CD4-positive, alpha-beta T cell treated with Interleukin-10 for 1 hour (primary cell): ENCODE measurements at places on chromosomes 1 and 21.

- DNase-seq, result peak; percentile 30
These were observed 7.0 kb upstream of the CDK11B start for GRCh38 chr1:1665815-1666251.

DNA sequence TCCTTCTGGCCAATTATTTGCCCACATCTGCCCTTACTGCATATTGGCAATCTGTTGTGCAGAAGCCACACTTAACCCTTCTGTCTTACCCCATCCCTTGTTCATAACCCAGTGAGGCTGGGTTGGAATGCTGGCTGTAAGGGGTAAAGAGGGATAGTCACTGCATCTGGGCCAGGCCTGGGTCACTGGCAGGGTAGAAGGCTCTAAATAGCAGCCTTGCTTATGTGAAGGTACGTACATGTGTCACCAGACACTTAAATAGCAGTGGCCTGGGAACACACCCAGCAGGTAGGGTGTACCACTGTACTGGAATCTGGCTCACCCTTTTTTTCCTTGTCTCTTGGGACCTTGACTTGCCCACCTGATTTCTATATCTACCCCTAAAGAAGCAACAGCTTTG is 9.9 kb upstream of the TARS2 start:
- DNase-seq, result no peak

GRCh38 chr1:147111381-147112130 is 60.7 kb downstream of the PRKAB2 start:
- no peak for DNase-seq

DNA sequence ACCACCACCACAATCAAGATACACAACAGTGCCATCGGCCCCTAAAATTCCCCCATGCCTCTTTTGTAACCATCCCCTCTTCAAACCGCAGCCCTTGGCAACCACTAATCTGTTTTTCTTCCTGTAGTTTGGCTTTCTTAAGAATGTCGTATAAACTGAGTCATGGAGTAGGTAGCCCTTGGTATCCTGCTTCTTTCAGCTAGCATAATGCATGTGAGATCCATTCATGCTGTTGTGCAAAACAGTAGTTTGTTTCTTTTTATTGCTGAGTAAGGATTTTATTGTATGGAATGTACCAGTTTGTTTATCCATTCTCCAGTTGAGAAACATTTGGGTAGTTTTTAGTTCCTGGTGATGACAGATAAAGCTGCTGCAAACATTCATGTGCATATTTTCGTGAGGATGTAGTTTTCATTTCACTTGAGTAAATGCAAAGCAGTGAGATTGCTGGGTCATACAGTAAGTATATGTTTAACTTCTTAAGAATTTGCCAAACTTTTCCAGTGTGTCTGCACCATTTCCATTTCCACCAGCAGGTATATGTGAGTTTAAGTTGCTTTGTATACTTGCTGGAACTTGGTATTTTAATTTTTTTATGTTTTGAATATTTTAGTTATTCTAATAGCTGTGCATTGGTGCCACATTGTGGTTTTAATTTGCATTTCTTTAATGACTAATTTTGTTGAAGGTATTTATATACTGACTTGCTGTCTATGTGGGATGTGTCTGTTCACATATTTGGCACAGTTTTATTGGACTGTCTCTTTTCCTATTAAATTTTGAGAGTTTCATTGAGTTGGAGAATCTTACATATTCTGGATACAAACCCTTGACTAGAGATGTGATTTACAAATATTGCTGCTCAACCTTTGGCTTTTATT is 148.4 kb upstream of the MAP1LC3C start:
- DNase-seq, result peak; percentile 1

- peak; percentile 41 for DNase-seq
These were observed 13.1 kb downstream of the IL6R start for GRCh38 chr1:154418062-154418921.

- no peak for DNase-seq
These were observed 30.9 kb downstream of the SLC37A1 start for GRCh38 chr21:42544544-42544943.

- DNase-seq, result peak; percentile 65
These were observed 43.4 kb upstream of the MRPS6 start for GRCh38 chr21:34029743-34030528.

DNA sequence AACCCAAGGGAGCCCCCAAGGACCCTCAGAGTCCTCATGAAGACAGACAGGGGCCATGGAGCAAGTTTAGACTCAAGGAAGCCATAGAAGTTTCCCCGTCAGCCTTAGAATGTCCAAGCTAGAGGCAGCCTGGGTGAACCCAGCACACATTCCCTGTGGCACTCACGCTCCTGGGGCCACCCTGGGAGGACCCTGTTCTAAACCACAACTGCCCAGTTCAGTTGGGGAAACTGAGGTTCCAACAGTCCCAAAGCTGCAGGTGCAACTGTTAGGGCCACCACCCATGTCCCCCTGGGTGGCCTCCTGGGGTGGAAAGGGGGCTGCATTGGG is 9.3 kb downstream of the WNT3A start:
- DNase-seq, result no peak

DNA sequence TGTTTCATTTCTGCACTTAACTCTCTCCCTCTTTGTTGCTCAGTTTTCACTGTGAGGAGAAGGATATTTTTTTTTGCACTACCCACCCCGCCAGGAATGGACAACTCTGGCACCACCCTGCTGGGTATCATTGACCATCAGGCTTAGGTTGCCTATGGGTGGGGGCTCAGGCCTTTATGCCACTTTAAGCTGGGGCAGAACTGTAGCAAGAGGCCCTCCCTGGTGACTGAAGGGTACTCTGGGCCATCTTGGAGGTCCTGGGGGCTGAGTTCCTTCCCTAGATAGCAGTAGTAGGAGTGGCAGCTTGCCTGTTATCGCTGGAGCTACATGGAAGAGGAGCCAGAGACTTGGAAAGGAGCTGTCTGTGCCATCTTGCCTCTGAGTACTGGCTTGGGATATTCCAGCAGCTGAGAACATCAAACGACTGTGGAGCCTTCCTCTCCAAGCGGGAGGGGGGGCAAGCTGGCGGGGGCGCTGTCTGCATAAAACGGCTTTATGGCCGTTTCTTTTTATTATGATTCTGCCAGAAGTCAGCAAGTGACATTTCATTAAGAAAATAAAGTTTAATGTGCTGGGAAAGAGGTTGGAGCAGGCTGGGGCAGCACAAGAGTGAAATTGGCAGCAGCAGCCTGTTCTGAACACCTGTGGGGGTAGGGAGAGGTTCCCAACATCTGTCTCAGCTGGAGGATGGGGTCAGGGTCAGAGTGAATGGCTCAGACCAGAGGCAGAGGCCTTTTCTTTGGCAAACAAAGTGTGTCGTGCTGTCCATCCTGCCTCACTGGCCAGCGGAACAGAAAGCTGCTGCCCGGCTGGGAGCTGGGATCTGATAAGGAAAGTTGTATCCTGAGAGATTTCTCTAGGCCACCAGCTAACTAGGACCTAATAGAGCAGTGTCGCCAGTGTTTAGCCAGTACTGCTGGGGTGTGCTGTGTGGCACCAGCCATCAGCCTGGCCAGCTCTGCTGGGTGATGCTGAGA is 32.9 kb downstream of the TMEM53 start:
- no peak for DNase-seq

GRCh38 chr1:153872934-153873333 is 49.8 kb downstream of the GATAD2B start:
- DNase-seq, result no peak

- DNase-seq, result no peak
These were observed 48.8 kb downstream of the DR1 start for GRCh38 chr1:93394514-93394913.

- DNase-seq, result no peak
These were observed 1.3 kb upstream of the LAPTM5 start for GRCh38 chr1:30758785-30759380.

- DNase-seq, result no peak
These were observed 5.7 kb downstream of the HIVEP3 start for GRCh38 chr1:41913014-41913413.

GRCh38 chr21:45488931-45489721 is 53.1 kb downstream of the SLC19A1 start:
- no peak for DNase-seq

DNA sequence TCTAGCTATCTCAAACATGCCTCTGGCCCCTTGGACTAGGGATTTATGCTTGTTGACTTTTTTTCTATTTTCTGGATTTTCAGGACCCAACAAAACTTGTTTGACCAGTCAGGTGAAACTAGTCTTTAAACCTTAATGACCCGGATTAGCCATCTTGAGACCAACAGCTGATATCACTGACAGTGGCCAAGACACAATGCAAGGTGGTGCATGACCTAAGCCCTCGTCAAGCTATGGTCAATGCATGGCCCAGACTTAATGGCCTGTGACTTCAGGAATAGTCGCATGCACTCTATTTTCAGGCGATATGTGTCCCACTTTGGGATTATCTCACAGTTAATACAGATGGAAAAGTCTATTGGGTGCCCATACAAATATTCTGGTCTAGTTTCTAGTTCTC is 190.4 kb downstream of the ZBTB18 start:
- DNase-seq, result no peak

DNA sequence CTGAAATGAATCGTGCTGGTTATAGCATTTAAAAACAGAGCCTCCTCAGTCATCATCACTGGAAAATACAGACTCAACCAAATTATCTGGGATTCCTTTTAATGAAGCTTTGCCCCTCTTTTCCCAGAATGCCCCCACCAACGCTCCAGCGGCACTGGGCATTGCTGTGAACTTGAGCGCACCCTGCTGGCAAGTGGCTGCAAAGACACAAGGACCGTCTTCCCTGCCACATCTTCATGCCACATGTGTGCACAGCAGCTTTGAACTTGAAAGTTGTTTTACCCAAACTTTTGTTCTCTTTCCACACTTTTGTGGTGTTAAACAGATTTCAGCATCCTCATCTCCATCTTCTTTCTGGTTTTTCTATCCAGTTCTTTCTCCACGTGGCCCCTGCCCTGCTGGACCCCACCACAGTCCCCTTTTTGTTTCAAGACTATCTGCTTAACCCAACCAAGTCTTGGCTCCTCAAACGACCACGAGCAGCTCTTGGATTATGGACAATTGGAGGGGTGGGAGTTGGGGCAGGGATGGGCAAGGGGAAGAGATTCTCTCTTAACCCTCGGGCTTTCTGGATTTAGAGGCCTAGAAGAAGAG is 12.8 kb upstream of the LMX1A start:
- DNase-seq, result peak; percentile 52

- DNase-seq, result no peak
These were observed 44.5 kb downstream of the MARK1 start for GRCh38 chr1:220572416-220572815.

GRCh38 chr1:6111991-6112689 is 66.5 kb downstream of the KCNAB2 start:
- DNase-seq, result no peak
